ENCODE measurements at places on chromosomes 6 and 20.

DNA sequence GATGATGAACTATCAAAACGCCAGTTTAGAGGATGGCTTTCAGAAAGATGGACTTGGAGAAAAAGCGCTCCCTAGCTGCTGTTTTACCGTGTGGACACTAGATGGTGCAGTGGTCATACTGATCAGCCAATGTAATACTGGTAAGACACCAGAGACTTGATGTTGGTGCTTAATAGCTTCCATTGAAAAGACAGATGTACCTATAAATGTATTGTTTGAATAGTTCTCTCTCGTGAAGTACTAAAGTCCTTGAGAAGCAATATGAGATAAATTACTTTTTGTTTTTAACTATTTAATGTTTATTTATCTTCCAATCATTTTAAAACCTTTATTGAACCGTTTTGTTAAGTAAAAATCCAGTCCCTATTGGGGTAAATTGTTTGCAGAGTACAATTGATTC lies 63.9 kb upstream of the FUCA2 start:
- peak; percentile 89 for DNase-seq

GRCh38 chr6:162845972-162846371 lies 118.2 kb downstream of the PACRG start:
- DNase-seq: peak; percentile 45

GRCh38 chr20:24836041-24836533 lies 113.0 kb upstream of the CST7 start:
- DNase-seq: no peak

DNA sequence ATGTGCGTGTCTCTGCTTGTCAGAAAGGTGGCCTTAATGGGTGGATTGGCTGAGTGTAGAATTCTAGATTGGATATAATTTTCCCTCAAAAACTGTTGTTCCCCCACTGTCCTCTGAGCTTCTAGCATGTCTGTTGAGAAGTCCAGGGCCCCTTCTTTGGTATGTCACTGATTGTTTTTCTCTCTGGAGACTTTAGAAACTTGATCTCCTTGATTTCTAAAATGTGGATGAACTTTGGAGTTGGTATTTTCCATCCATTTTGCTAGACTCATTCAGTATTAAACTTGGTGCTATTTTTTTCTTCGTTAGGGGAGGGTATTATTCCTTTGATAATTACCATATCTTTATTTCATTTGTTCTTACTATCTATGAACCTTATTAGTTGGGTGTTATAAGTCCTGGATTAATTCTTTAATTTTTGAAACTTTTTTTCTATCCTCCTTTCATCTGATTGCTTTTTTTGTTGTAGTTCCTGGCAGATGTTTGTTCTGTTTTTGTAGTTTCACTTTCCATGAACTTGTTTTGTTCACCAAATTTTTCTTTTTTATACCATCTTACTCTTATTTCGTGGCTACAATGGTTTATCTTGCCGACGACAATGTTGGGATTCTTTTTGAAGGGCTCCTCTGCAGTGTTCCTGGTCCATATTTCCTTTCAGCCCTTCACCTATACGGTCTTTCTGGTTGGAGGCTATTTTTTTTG lies 68.4 kb downstream of the ARID1B start:
- DNase-seq: no peak

DNA sequence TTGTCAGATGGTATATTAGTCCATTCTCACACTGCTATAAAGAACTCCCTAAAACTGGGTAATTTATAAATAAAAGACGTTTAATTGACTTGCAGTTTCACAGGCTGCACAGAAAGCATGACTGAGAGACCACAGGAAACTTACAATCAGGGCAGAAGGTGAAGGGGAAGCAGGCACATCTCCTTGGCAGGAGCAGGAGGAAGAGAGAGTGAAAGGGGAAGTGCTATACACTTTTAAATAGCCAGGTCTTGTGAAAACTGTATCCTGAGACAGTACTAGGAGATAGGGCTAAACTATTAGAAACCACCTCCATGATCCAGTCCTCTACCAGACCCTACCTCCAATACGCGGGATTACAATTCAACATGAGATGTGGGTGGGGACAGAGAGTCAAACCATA lies 193.9 kb upstream of the KCNG1 start:
- no peak for DNase-seq

- peak; percentile 40 for DNase-seq
These were observed 594 bp downstream of the ARFGEF3 start for GRCh38 chr6:138162111-138162954.

DNA sequence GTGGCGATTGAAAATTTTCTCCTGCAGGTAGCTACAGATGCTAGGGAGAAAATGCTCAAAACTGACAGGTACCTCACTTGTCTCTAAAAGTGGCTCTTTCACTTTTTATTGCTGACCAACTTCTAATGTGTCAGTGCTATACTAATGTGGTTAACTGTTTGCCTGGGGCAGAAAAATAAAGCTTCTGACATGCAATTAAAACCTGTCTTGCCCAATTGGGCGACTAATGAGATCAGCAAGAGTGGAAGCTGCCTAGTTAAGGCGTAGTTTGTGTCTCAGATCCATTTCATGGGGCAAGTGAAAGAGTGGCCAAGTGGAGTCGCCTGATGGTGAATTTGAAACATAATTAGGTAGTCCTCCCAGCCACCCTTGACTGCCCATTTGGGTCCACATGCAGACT lies 193.3 kb downstream of the TSHZ2 start:
- peak; percentile 50 for DNase-seq

DNA sequence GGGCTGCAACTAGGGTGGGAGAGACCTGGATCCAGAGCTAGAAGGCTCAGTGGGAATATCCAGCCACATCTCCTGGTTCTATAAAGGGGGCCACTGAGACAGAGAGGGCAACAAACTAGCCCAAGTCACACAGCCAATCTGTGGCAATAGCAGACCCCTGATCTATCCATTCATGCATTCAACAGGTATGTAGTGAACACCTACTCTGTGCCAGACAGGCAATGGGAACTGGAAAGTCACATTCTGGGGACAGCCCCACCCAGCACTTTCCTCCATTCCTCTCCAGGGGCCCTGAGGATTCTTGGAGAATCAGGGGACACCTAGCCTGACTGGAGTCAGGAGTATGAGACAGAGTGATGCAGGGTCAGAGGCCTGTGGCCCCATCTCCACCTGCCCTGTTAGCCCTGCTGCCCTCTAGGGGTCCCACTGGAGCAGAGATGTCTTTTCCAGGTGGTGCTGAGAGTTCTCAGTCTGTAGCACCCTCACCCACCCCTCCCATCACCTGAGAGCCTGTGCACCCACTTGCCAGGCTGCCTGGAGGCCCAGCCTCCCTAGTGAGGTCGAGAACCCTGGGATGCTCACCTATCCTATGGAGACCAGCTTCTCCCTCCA lies 13.6 kb downstream of the BPIFA2 start:
- DNase-seq: no peak

DNA sequence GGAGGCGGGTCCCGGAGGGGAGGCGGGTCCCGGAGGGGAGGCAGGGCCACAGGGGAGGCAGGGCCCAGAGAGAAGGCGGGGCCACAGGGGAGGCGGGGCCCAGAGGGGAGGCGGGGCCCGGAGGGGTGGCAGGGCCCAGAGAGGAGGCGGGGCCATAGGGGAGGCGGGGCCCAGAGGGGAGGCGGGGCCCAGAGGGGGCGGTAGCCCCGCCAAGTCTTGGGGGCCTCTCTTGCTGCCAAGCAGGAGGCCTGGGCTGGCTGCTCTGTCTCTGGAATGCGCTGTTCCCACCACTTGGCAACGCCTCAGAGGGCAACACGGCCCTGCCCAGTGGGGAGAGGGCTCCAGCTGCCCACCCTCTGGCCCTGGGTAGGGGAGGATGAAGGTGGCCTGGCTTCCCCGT lies 80.5 kb downstream of the YTHDF1 start:
- peak; percentile 37 for DNase-seq

- peak; percentile 30 for DNase-seq
These were observed 155.7 kb downstream of the RIMS1 start for GRCh38 chr6:72042088-72042487.

- DNase-seq: no peak
These were observed 24.0 kb downstream of the CTCFL start for GRCh38 chr20:57500962-57501361.

DNA sequence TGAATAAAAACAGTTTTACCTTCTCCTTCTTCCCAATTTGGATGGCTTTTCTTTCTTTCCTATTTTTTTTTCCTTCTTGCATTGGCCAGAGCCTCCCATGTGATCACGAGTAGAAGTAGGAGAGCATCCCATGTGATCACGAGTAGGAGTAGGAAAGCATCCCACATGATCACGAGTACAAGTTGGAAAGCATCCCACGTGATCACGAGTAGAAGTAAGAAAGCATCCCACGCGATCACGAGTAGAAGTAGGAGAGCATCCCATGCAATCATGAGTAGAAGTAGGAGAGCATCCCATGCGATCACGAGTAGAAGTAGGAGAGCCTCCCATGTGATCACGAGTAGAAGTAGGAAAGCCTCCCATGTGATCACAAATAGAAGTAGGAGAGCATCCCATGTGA lies 218.6 kb downstream of the DLL1 start:
- no peak for DNase-seq

DNA sequence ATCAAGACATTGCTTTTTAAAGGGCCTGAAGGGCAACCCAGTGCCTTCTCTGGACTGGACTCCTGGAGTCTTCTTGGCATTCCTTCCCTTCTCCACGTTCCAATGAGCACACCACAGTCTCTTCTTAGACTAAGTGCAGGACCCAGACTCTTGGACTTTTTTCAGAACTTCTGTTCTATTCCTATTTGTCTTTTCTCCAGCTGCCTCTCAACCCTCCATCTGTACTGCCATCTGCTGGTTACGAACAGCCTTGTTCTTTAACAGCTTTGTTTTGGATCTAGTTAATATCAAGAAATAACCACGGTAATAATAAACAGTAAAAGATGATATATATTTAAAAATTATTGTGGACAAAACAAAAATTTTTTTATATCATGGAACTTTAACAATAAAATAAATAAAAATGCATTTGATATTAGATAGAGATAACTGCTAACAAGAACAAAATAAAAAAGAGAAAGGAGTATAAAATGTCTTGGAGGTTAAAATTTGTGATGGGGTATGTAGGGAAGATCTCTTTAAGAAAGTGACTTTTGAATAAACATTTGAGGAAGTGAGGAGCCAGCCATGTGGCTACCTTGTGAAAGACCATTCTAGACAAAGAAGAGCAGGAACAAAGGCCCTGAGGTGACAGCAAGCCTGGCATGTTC lies 105.1 kb upstream of the HCRTR2 start:
- peak; percentile 70 for DNase-seq

GRCh38 chr6:149513915-149514314 lies 29.1 kb upstream of the ZC3H12D start:
- no peak for DNase-seq

DNA sequence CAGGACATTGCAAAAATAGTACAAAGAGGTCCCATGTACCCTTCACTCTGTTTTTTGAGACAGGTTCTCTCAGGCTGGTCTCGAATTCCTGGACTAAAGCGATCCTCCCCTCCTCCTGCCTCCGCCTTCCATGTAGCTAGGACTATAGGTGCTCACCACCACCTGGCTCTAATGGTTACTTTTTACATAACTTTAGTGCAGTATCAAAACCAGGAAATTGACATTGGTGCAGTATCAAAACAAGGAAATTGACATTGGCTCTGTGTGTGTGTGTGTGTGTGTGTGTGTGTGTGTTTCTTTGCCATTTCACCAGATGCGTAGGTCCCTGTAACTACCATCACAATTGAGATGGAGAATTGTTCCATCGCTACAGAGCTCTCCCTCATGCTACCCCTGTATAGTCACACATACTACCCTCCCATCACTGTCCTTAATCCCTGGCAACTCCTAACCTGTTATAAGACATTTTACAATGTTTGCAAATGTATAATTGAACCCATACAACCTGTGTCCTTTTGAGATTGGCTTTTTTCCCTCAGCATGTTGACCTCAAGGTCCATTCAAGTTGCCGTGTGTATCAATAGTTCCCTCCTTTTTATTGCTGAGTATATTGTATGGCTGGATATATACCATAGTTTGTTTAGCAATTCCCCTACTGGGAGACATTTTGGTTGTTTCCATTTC lies 28.3 kb upstream of the RIPOR2 start:
- no peak for DNase-seq

GRCh38 chr20:41095110-41095969 lies 42.0 kb upstream of the PLCG1 start:
- peak; percentile 77 for DNase-seq

- DNase-seq: peak; percentile 5
These were observed 85.1 kb downstream of the LYRM2 start for GRCh38 chr6:89553431-89553830.

- no peak for DNase-seq
These were observed 224.4 kb upstream of the FLRT3 start for GRCh38 chr20:14561741-14562221.

- peak; percentile 54 for DNase-seq
These were observed 141.4 kb downstream of the MAFB start for GRCh38 chr20:40547483-40548091.

DNA sequence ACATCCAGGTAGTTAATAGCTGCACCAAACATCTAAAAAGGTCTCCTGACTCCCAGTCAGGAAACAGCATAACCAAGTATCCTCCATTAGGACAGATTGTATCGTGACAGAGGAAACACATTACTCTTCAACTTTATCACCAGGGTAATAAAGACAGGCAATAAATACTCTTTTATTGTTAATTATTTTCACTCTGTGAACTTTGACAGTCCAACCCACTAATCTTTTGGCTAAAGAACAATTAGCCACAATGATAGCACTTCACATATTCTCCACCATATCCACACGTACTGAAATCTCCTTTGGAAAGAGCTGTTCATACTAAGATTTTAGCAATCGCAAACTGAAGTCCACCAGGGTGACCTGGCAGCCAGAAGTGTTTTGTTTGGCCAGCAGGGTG lies 46.4 kb downstream of the ARHGAP18 start:
- DNase-seq: no peak

DNA sequence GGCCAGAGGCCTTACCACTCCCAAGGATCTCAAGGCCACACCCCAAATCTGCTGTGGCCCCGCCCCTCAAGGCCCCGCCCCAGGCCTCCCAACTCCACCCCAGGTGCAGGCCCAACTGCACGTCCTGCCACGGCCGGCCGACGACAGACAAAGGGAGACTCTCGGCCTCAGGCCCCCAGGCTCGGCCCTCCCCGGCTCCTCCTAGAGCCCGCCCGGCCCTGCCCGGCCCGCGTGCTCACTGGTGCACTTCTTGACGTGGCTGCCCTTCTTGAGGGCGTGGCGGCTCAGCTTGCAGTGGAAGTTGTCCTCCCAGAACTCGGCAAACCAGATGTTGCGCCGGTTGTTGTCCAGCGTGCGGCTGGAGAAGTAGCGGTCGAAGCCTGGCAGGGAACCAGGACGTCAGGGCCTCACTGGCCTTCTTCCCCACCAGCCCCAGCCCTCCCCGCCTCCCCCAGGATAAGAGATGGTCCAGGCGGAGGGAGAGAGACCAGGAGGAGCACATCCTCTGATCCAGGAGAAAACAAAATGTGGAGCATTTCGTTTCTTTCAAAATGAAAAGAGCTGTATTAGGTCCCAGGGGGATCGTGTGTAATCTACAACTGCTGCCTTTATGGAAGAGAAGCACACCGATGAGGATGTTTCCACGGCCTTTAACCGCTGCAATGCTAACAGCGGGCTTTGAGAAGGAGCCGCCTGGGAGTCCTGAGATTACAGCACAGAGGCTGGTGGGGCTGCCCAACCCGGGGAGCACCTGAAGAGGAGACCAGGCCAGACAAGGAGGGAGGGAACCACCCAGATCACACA lies 89.4 kb downstream of the GRM4 start:
- DNase-seq: peak; percentile 31

- DNase-seq: no peak
These were observed 8.5 kb downstream of the RBM24 start for GRCh38 chr6:17289630-17290061.

Measured in NCI-H82 (cell line).